H1 (cell line): ENCODE measurements at places on chromosomes 7 and 10.

- no peak for DNase-seq
Measured at GRCh38 chr7:158261362-158262235, 326.0 kb downstream of the PTPRN2 start.

- no peak for DNase-seq
Measured at GRCh38 chr7:36747280-36748016, 23.2 kb upstream of the AOAH start.

- DNase-seq = no peak
Measured at GRCh38 chr7:158957510-158957906, 101.2 kb downstream of the DYNC2I1 start.

- no peak for DNase-seq
Measured at GRCh38 chr10:124321433-124322089, 97.2 kb downstream of the OAT start.

DNA sequence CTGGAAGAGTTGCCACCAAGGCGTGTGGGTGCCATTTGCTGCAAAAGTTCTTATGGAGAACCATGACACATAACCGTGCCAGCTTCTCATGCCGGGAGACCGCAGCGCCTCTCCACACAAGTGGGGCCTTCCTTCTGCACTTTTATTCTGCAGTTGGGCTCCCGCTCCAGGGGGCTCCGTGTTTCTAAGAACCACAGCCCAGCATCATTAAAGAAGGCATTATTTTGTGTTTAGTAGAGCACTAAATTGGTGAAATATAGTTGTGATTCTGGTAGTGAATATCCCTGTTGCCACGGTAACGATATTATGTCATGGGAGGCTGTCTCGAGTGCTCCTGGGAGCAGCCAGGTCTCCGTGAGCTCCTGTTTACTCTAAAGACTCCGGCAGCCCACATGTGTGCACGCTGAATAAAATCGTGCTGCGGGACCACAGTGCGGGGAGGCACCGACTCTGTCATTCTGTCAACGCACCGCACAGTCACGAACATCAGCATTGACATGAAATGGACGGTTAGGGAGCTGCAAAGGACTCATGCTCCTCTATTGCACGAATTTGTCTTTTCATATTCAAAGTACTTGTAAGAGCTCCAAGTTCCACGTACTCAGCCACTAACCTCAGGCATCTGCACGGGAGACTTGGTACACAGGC, 68.8 kb upstream of the PITRM1 start:
- DNase-seq = no peak

GRCh38 chr7:12030116-12030515, 181.0 kb upstream of the TMEM106B start:
- DNase-seq = no peak

GRCh38 chr10:12639996-12640944, 290.9 kb downstream of the CAMK1D start:
- DNase-seq = no peak

GRCh38 chr7:44145479-44145968, 4.4 kb upstream of the MYL7 start:
- DNase-seq = peak; percentile 68

DNA sequence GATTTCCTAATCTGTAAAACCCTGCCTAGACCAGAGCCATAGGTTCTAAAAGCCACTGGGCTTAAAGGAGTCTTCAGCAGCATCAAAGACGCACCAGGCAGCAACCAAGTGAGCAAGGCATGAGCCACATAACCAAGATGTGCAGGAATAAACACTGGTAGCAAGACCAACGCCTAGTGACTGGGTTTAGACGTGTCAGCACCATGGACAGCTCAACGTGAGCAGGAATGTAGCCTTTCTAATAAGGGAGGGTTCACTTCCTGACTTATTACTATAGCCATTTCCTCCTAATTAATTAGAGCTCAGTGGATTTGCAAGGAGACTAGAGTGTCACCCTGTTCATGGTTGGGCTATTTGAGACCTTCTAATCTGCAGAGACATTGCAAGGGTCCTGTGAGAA, 223.7 kb downstream of the LHFPL3 start:
- peak; percentile 10 for DNase-seq

GRCh38 chr7:55641273-55641691, 69.0 kb upstream of the VOPP1 start:
- peak; percentile 13 for DNase-seq

DNA sequence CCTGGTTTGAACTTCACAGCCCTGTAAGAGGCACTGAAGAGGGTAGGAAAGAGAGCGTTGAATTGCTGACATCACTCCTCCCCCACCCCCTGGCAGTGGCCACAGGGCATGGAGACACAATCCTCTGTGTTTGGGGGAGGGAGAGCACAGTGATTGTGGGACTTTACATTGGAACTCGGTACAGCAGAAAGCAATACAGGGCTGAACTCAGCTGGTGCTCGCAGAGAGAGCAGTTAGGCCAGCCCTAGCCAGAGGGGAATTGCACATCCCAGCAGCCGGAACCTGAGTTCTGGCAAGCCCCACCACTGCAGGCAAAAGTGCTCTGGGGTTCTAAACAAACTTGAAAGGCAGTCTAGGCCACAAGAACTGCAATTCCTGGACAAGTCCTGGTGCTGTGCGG, 24.0 kb upstream of the CUL1 start:
- no peak for DNase-seq

- DNase-seq = no peak
Measured at GRCh38 chr7:146943483-146943882, 826.9 kb downstream of the CNTNAP2 start.

- DNase-seq = no peak
Measured at GRCh38 chr10:69465457-69466157, 14.3 kb downstream of the TSPAN15 start.

DNA sequence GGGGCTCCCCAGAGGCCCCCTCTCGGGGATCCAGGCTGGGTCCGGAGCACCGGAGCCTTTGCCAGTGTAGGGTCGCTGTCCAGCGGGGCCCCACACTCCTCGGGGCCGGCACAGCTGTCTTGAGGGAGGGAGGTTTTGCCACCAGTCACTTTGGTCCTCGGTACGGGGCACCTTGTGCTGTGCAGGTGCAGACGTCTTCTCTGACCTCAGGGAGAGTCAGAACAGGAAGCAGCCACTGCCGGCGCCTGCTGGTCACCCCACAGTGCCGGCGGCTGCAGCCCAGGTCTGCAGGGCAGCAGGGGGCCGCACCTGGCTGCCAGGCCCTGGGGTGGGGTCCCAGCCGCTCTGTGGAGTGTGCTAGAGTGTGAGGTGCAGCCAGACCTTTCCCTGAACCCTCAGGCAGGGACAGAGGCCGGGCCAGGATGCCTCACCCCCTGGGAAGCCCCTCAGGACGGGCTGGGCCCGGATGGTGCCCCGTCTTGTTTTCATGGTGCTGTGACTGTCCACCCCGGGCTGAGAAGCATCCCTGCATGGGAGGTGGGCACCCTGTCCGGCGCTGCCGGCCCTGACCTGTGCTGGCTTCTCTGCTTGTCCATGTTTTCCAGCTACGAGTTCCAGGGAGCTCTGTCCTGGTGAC, 8.2 kb downstream of the MAFK start:
- no peak for DNase-seq

- DNase-seq = no peak
Measured at GRCh38 chr7:138992052-138992531, 10.9 kb upstream of the KIAA1549 start.

GRCh38 chr7:108455998-108456677, at the start of gene NRCAM:
Gene NRCAM, minus strand, starts transcription at chr7:108456436. Its CDS starts 216,372 bp downstream, at chr7:108240064.
- DNase-seq = peak; percentile 91

GRCh38 chr7:4774658-4775249, 669 bp upstream of the AP5Z1 start:
- no peak for DNase-seq

GRCh38 chr7:70410134-70410750, 721.7 kb upstream of the GALNT17 start:
- no peak for DNase-seq

- DNase-seq = no peak
Measured at GRCh38 chr10:119444866-119445265, 97.7 kb downstream of the RGS10 start.

GRCh38 chr7:5429253-5429856, 5.7 kb upstream of the TNRC18 start:
- DNase-seq = no peak

- DNase-seq = no peak
Measured at GRCh38 chr10:24202181-24202570, 6.8 kb upstream of the KIAA1217 start.

DNA sequence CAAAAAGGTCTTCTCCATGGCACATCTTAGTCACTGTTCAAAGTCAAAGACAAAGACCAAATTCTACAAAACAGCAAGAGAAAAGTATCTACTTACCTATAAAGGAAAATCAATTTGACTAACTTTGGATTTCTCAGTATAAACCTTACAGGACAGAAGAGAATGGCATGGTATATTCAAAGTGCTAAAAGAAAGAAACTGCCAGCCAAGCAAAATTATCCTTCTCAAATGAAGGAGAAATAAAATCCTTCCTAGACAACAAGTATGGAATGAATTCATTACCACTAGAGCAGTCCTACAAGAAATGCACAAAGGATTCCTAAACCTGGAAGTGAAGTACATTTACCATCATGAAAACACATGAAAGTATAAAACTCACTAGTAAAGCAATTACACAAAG, 235.5 kb downstream of the STK31 start:
- no peak for DNase-seq

GRCh38 chr10:70738006-70738760, 47.0 kb downstream of the TBATA start:
- no peak for DNase-seq

DNA sequence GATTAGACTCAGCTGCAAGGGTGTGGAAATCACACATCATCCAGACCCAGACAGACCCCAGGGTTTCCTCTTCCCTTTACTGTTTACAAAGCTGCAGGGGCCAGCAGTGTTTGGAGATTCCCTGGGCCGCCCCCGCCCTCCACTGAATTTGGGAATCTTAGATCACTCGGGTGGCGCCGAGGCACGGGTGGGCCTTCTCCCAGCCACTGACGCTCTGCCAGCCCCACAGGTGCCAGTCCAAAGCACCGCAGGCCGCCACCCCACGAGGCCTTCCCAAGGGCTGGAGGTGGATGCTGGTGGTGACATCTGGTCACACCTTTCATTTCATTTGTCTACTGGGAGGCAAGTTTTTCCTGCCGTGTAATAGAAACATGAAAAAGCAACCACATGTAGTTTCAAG, 439.4 kb upstream of the FOXK1 start:
- DNase-seq = no peak

DNA sequence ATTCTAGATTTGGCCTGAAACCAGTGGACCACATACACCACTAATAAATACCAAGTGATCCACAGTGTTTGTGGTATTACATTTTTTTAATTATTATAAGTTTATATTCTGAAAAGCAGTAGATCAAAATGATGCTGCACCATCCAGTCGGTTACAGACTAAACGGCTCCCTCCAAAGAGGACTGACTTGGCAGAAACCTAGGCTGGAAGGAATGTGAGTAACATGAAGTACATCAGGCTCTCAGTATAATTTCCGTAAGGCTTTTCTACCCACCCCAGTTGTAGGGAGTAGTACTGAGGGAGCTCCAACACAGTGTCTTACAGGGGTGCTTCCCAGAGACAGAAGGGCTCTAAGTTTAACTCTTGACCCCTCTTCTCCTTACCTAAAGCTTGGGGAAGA, 119.5 kb downstream of the TRRAP start:
- DNase-seq = no peak

DNA sequence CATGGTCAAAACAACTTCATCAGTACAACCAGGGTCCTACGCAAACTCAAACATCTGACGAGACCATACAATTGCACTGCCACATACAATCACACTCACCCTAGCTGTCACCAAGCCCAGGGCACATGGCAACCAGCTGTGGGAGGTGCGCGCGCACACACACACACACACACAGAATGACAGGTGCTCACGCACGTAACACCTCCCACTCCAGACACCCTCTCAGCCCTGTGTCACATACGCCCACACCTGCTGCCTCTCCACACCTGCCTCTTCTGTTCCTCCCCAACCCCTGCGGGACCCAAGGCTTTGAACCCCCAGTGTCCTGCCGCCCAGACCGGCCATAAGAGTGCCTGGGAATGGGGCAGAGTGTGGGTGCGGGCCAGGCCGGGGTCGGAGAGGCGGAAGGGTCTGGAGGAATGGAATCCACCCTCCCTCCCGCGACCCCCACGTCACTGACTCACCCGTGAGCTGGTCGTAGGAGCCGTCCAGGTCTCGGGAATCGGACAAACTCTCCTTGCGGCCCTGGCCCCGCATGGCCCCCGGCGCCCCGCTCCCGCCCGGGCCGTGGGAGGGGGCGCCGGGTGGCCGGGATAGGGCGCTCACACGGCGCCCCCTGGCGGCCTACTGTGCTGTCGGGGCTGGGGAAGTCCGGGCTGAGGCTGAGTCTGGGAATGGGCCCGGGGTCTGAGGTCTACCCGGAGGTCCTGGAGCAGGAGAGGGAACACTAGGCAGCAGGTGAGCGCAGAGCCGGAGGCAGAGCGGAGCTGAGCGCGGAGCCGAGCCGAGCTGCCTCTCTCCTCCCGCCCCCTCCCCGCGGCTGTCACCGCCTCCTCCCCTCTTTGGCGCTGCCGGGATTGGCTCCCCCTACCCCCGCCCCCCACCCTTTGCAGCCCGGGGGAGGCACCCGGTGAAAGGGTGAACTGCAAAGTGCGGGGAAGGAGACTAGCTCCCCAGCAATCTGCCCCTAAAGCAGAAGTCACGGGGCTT, at the start of gene KCNIP2:
TSS of gene KCNIP2 (minus strand) at position 769 of the 990 bp plus-strand sequence. CDS start at position 537, 232 bp downstream.
- DNase-seq = peak; percentile 90

GRCh38 chr7:49425277-49425818, 348.1 kb upstream of the VWC2 start:
- no peak for DNase-seq

- DNase-seq = no peak
Measured at GRCh38 chr10:70281609-70282008, 2.2 kb downstream of the NPFFR1 start.

DNA sequence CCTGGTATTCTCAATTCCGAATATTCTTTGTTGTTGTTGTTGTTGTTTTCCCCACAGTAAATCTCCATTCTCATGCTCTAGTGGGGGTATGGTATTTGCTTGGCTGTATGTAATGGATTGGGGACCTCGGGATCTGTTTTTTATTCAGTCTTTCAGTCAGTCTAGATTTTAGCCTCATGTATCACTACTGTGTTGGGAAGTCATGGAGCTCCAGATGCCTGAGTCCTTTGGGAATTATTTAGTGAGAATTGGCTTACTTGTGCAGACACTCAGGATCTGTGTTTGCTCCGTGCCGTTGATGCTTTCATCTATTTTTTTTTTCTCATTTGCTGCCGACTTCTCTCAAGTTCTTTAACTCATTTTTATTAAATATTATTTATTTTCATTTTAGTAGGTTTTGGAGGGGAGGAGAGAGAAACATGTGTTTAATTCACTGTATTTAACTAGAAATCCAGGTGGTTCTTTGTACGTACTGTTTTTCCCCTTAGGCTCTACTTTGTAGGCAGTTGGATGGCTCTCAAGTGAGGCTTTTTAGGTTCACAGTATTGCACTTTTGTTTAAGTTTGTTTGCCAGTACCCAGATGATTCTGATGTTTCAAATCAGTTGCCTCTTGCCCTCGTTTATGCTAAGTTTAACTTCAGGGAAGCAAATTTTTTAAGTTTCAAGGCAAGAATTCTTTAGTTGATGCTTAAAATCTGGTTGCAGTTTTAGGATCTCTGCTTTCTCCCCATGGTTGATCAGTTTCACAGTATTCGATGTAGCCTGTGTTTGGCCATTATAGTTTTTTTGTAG, 36.9 kb downstream of the ZNRF2 start:
- DNase-seq = no peak

GRCh38 chr10:84551437-84552120, 223.2 kb downstream of the CCSER2 start:
- DNase-seq = peak; percentile 13
